ENCODE measurements at places on chromosomes 13 and 19.

DNA sequence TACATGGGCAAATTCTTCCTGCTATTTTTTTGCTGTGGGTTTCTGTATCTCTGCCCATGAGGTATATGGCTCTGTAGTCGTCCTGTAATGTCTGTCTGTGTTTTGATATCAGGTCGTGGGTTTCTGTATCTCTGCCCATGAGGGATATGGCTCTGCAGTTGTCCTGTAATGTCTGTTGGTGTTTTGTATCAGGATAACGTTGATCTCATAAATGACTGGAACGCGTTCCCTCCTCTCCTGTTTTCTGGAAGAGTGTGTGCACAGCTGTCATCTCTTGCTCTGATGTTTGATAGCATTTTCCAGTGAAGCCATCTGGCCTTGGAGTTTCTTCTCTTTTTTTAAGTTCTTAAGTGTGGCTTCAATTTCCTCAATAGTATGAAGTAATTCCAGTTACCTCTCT is 57.2 kb downstream of the SOX1 start:
- no peak for DNase-seq

DNA sequence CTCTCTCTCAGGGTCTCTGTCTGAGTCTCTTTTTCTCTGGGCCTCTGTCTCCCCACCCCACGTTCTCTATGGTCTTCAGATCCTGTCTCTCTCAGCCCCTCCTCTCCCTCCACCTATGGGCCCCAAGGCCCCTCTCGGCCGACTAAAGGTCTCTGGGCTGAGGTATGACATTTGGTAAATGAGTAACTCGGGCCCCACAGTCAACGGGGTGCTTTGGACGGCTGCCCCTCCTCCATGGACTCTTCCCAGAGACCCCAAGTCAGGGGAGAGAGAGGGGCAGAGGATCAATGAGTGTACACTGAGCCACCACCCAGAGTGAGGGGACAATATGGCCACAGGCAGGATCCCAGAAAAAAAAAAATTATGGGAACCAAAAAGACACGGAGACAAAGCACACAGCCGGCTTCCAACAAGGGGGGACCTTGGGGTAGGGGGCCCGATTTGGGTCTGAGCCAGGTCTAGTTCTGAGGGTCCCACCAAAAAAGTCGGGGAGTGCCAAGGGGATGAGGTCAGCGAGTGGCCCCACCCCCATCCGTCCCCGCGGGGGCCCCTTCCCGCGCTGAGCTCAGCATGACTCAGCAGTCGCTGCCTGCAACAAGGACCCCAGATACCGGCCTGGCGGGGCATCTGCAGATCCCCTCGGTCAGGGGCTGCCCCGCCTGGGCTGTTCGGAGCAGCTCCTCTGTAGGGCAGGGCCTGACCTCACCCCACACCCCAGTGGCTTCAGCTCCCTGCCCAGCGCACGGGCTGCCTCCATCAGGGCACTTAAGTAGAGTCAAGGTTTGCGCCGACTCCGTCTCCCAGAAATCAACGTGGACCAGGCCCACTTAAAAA is 1.5 kb upstream of the FTL start:
- no peak for DNase-seq

DNA sequence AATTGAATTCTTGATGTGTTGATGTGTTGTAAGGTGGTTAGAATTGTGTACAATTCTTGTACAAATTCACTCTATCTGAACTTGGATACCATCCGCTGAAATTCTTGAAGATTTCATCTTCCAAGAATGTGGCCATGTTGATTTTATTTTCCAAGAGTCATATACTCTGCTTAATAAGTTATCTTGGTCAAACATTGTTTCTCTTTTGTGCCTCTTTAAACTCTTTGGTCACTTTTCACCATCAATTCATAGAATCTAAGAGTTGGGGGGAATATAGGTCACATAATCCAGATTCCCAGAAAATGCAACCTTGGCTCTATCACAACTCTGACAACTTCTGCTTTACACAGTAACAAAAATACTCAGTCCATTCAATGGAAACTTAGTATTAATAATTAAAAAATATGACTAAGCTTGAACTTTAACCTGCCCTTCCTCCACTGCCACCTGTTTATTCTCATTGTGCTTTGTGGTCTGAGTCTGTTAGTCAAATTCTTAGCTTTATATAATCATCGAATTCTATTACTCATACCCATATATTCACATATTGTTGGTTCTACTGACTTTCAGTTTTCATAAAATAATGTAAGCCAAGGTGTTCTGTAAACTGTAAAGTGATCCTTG is 373.2 kb downstream of the LMO7 start:
- no peak for DNase-seq

DNA sequence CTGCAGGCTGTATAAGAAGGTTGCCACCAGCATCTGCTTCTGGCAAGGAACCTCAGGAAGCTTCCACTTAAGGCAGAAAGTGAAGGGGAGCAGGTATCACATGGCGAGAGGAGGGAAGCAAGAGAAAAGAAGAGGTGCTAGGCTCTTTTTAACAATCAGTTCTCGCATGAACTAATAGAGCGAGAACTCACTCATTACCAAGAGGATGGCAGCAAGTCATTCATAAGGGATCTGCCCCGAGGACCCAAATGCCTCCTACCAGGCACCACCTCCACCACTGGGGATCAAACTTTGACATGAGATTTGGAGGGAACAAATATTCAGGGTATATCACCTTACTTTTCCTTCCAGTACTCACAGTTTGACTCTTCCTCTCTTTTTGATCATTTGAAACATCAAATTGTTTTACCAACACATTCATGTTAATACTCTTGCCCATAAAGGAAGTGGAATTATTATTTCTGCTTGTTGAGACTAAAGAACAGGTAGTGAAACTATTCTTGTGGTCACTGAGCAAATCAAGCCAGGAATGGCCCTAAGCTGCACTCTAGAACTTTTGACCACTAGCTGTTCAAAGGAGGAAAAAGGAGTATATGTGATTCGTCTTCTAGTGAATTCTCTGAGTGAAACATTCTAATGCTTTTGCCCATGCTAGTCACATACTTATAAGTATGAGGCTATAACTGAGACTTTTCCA is 45.0 kb downstream of the LACC1 start:
- DNase-seq, result no peak

GRCh38 chr19:6032827-6033226 is 54.9 kb upstream of the RANBP3 start:
- no peak for DNase-seq

- no peak for DNase-seq
Observed at GRCh38 chr13:70183041-70183440, 74.8 kb upstream of the KLHL1 start.

- no peak for DNase-seq
Observed at GRCh38 chr13:34420702-34421346, 521.2 kb upstream of the NBEA start.

- DNase-seq, result no peak
Observed at GRCh38 chr13:26280295-26280694, 26.4 kb downstream of the CDK8 start.

DNA sequence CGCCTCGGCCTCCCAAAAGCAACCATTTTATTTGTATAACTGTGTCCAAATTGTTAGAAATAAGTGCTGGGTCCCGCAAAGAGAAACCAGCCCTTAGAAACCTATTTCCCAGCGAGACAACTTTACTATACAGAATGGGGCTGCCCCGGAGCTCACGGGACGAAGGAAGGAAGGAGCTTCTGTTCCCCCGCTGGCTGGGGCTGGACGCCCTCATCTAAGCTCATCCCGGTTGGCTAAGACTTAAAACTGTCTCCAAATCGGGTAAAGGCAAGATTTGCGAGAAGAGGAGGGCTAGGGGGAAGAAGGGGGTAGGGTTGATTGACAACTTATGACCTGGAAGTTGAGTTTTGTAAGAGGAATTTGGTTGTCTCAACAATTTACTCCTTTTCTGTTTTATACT is 12.3 kb upstream of the BSG start:
- no peak for DNase-seq

DNA sequence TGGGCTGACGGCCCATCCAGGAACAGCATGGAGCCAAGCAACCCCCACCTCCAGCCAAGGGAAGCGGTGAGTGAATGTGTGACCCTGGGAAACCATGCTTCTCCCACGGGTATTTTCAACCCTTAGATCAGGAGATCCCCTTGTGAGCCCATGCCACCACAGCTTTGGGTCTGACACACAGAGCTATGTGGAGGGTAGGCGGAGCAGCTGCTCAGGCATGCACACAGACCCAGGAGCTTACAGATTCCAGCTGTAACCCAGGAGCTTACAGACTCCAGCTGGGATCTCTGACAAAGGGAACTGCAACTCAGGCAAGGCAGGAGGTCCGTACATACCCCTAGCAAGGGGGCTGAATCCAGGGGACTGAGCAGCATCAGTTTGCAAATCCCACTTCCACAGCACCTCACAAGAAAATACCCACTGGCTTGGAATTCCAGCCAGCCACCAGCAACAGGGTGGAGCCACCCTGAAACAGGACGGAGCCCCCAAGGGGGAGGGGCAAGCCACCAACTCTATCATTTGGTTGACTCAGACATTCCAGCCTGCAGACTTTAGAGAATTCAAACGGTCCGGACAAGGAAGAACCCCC is 40.8 kb upstream of the RFXAP start:
- peak; percentile 12 for DNase-seq

- no peak for DNase-seq
Observed at GRCh38 chr13:49908637-49909036, 27.5 kb downstream of the SPRYD7 start.

- DNase-seq, result no peak
Observed at GRCh38 chr19:35352177-35352447, 4.4 kb downstream of the FFAR1 start.

DNA sequence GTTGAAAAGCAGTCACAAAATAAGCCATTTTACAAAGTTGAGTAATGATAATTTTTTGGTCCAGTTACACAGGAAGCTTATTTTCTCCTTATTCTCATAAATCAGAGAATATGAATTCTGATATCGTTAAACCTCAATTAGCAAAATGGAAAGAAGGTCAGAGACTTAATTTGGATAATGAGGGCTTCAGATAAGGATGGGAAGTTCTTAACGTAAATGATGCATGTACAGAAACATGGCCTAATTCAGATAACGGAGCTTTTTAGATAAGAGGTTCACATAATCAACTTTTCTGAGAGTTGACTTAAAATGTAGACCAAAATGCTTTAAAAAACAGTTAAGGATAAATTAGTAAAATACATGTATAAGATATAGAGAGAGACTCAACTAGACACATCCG is 746.3 kb upstream of the SLC10A2 start:
- DNase-seq, result no peak

GRCh38 chr13:75422028-75422427 is 59.9 kb downstream of the TBC1D4 start:
- DNase-seq, result no peak

DNA sequence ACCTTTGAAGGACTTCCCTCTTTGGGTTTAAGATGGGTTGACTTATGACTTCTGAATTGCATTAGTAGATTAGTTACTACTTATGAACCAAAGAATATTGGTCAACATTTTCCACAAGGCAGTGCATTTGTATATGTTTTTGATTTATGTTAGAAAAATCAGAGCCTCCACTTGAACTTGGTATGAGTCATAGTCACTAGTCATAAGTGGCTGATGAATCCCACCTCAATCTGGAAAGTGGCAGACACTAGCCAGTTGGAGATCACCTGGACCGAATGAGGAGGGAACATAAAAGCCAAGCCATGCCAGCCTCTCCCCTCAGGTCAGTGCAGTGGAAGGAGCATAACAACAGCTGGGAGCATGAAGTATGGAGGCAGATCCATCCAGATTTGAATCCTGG is 39.3 kb upstream of the SPART start:
- no peak for DNase-seq

- no peak for DNase-seq
Observed at GRCh38 chr13:107296804-107297203, 728.9 kb upstream of the ARGLU1 start.

GRCh38 chr13:82938644-82939043 is 943.6 kb downstream of the SLITRK1 start:
- no peak for DNase-seq

DNA sequence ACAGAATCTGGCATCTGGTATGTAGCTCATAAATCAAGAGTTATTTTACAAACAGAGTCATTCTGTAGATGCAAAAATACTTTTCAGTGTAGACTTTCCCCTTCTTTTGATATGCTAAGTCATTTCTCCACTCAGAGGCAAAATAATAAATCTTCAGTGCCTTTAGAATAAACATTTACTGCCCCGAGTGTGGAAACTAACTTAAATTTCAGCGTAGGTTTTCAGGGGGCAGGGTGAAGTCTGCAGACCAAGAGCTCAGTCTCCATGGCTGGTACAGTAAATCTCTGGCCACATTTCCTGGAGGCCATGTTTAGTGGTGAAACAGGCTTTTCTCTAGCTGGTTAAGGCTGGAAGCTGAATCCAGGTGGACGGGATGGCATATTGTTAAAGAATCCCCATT is 13.1 kb upstream of the ADPRHL1 start:
- DNase-seq, result no peak

- no peak for DNase-seq
Observed at GRCh38 chr19:13210339-13210775, 60.1 kb downstream of the IER2 start.

DNA sequence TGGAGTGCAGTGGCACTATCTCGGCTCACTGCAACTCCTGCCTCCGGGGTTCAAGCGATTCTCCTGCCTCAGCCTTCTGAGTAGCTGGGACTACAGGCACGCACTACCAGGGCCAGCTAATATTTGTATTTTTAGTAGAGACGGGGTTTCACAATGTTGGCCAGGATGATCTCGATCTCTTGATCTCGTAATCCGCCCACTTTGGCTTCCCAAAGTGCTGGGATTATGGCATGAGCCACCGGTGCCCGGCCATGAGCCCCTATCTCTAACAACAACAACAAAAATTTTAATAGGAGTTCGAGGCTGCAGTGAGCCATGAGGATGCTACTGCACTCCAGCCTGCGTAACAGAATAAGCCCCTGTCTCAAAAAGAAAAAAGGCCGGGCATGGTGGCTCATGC is 5.0 kb downstream of the AP1M2 start:
- no peak for DNase-seq

DNA sequence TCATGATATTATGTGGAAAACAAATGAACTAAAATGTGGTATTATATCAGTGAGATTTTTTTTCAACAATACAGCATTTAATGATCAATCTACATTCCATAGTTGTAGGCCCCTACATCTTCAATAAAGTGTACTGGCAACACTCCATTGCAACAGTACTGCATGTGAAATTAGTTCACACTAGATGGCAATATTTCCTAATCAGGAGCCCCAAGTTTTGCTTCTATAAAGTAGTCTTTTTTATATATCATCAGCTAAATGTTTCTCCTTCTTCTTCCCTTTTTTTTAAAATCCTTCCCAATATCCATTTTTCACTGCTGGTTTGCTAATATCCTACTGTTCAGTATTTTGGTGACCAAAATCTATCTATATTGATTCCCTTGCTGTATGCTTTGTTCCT is 528.3 kb upstream of the ATXN8OS start:
- DNase-seq, result no peak

- DNase-seq, result no peak
Observed at GRCh38 chr13:26257049-26257448, 3.1 kb downstream of the CDK8 start.

DNA sequence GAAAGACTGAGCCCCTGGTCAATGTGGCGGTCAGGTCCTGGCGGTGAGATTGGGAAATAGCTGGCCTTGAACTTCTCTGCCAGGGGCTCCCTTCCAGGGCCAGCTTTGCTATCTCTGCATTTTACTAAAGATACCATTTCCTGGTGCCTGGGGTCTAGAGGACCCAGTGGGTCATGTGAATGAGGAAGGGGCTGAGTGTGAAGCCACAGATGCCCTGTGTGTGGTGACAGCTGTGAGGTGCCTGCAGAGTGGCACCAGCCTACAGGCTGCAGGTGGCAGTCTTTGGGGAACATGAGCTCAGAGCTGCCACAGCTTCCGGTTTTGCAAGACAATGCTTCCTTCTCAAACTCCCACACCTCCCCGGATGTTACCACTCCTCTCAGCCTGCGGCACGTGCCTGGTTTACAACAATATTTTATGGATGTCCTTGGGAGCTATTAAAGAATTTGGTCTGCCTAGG is 5.2 kb upstream of the MLNR start:
- no peak for DNase-seq
